ENCODE measurements at places on chromosomes 6 and 20.

DNA sequence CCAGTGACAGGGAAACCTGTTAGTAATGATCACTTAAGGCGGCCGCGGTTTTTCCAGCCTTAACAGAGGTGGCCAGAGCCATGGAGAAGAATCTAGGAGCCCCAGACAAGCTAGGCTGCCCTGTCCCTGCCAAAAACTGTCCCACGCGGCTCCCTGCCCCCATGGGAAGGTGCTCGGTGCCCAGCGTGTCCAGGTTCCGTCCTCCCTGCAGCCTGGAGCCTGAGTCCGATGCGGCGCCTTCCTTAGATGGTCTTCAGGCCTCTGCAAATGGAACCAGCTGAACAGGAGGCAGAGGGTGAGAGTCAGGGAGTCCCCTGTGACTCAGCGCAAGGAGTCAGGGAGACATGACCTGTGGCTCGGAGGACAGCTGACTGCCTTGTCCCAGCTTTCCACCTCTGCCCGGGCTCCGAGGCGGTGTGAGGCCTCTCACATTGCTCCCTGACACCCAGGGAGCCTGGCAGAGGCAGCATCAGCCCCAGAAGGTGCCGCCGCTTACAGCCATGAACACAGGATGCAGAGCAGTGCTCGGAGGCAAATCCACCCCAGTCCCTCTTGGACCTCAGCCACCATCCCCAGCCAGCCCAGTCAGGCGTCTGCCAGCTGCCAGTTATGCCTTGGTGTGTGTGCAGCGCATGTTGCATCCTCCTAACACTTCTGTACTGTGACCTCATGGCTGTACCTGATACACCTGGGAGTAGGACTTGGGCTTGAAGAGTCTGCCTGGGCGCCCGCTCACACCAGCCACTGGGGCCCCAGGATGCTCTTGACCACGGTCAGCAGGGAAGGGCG, 377.7 kb downstream of the CDH4 start:
- DNase-seq = no peak

- DNase-seq = peak; percentile 76
Observed at GRCh38 chr6:45416700-45417099, 39.0 kb upstream of the SUPT3H start.

DNA sequence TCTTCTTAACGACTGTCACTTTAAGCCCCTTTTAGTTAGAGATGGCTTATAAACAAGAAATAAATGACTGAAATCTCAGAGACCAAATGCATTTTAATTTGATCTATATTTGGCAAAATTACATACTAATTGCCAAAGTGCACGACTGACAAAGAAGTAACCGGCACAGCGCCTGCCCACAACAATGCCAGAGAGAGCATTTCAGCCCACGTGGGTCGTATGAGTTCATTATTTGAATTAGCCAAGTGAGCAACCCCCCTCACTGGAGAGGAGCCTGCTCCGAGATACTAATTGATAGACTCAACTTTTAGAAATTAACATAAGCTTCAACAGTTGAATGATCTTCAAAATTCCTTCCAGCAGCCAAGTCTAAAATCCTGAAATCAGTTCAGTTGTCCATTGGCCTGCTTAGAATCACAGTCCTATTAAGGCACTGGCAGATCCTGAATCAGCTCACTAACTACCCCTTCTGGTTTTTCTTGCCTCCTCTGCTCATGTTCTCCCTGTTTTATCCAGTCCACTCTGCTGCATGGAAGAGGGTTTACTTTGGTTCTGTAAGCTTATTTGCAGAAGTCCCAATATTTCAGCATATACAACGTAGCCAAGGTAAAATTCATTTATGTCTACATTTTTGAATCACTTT, 519.1 kb upstream of the AGPAT4 start:
- DNase-seq = no peak

DNA sequence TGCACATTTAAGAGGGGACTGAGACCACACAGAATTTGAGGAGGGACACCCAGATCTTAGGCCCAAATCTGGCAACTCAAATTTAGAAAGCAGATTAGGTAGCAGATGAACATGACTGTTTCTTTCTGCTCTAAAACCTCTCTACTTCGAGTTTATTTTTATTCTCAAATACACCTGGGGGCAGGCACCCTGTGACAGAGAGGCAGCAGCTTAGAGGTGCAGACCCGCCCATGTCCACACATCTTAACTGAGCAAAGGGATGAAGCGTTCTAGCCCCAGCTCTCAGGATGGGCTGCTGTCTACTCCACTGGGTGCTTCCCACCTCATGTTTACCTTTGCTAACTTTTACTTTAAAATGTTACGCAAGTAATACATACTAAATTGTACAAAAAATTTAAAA, 125.0 kb downstream of the SLC23A2 start:
- no peak for DNase-seq

- no peak for DNase-seq
Observed at GRCh38 chr6:16689788-16690607, 71.3 kb downstream of the ATXN1 start.

- no peak for DNase-seq
Observed at GRCh38 chr6:27970444-27970843, 13.4 kb downstream of the OR2B6 start.

DNA sequence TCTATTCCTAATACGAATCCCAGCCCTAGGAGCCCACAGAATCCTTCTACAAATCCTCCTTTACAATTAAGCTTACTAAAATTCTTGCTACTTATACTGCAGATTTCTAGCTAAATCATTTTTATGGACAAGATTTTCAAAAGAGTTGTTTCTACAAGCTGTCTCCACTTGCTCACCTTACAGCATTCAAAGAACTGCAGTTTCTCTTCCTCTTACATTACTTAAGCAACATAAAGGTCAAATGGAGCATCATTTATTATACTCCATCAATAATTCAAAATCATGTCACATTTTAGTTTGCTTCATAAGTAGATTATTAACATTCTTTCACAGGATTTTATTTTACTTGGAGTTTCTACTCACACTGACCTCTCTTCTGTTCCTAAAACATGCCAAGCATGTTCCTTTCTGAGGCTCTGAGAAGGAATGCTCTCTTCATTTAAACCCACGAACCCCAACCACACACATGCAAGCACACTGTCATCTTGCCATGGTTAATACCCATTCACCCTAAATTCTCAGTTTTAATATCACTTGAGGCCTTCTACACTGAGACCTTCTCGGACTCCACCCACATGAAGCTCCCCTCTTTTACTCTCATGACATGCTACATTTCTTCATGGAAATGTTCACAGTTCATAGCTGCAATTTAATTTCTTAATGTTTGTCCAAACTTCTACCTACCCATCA, 388.2 kb downstream of the TBC1D32 start:
- DNase-seq = no peak

DNA sequence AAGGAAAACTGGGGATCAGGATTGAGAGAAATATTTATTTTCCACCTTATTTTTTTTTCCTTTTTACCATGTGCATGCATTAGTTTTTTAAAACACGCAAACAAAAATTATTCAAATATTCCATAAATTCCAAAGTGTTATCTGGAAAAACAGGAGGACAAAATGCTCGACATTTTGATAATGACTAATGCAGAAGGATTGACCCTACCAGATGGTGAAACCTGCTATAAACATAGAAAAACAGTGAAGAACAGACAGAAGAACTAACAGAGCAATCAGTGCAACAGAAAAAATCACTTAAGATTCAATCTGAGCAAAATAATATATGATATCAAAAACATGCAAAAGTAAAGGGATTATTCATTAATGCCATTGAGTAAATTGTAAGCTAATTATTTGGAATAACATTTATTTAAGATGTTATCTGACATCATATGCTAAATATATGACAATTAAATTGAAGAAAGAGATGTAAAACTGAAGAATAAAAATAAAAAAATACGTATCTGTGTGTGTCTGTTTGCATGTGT, 218.4 kb downstream of the LMBRD1 start:
- DNase-seq = peak; percentile 5

GRCh38 chr20:12203981-12204380, 286.3 kb downstream of the BTBD3 start:
- DNase-seq = no peak

DNA sequence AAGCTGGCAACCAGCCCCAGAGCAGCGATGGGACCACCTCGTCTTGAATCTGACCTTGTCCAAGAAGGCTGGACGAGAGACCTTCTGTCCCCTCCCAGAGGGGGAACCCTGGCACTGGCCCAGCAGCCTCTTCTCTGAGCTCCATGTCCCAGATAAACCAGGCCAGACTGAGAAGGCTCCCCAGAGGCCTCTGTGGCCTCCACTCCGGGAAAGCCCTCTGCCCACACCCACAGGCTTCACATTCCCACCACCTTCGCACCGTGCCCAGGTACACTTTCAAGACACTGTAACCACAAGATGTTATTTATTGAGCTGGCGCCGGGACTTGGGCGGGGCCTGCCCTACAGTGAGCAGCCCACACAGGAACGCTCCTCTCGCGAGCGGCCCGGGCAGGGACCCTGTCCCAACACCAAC, 33.2 kb downstream of the ADA start:
- DNase-seq = no peak

- DNase-seq = peak; percentile 94
Observed at GRCh38 chr6:3882866-3883265, 33.7 kb downstream of the FAM50B start.

DNA sequence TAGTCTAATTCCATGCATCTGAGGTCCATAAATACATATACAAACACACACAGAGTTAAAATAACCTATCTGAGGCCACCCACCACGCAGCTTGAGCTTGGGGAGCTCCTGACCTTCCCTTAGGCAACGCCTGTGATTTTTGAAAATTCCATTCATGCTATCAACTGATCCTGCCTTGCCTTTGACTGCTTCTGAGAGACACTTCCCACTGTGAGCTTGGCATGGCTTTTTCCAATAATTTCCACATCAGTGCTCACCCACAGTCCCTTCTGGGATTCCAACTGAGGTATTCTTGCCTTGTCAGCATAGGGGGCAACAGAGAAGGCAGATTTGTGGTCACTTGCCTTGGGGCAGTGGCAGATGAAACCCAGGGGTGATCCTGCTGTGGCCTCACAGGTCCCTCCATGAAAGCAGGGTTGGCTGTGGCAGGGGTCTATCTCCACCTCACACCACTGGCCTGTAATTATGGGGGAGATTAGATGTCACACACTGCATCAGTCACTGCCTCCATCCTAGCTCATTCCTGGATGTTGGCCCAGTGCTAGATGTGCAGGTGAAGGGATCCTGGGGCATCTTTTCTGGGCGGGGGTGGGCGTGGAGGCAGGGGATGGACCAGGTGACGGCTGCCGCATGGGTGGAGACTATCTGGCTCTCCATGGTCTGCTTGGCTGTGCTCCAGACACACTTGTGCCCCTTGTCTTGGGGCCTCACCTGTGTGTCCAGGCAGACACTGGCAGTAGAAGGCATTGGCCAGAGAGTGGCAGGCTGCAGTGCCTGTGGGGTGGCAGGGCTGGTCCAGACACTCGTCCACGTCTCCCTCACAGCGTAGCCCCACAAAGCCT, 11.2 kb upstream of the GPSM3 start:
- DNase-seq = no peak

GRCh38 chr6:24522228-24523176, 27.7 kb downstream of the ALDH5A1 start:
- DNase-seq = no peak

DNA sequence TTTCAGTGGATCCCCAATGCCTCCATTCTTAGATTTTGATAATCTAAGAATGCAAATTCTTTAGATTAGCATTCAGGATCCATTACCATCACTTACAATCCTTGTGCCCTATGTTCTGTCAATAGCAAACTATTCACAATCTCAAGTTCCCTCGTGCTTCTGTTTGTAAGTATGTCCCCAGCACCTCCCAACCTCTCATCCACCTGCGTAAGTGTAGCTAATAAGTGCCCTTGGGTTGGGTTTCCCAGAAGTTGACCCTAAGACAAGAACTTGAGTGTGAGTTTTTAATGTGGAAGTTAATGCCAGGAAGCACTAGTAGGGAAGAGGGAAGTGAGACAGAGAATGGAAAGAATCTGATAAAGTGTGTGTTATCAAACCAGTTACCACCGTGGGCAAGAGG, 72.6 kb upstream of the PAK5 start:
- no peak for DNase-seq

GRCh38 chr6:119602215-119603178, 252.9 kb upstream of the MAN1A1 start:
- DNase-seq = peak; percentile 44

DNA sequence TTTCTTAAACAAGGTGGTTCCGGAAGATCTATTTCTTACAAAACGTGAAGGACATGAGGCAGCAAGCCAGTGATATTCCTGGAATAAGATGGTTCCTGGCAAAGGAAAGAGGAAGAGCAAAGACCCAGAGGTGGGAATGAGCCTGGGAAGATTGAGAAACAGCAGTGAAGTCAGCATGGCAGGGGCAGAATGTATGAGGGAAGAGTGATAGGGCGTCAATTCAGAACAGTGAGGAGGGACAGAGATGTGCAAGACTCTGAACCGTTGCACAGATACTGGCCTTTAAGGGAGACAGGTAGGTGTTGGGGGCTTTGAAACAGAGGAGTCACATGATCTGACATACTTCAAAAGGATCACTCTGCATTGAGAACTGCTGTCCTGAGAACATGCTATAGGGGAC, 338.3 kb downstream of the CBLN4 start:
- DNase-seq = no peak

DNA sequence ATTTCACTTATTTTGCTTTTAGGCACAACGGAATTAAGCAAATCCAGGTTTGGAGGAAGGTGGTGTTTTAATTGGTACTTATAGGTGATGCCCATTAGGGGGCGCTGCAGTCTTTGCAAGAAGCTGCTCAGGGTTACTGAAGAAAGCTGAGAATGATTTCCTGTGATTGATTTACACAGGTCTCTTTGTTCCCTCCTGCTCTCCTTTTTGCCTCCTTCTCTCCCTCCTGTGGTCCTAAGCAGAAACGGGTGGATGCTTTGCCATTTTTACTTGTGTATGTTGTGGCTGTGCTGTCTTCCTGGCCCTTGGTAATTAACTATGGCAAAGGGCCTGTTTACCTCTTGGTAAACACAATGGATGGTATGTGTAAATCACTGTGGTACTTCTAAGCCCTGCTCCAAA, 97.8 kb downstream of the ANKS1A start:
- DNase-seq = peak; percentile 69

- DNase-seq = no peak
Observed at GRCh38 chr6:26214803-26215584, 127.8 kb downstream of the HFE start.

GRCh38 chr6:15317251-15317650, 71.4 kb downstream of the JARID2 start:
- no peak for DNase-seq

DNA sequence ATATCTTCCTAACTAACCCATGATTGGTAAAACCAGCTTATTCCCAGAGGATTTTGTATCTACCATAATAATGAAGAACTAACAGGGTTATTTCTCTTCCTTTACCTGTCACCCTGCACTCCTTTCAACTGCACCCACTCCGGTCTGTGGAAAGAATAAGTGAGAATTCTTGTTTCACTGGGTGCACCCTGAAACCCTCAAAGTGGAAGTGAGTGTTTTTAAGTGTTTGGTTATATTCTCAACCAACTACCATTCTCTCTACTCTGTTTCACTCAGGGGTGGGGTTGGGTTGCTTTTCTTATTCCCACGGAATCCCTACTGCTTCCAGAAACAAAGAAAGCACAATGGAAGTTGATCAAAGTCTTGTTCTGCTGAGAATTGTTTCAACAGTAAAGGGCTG, 42.6 kb upstream of the KHDRBS2 start:
- DNase-seq = no peak

- DNase-seq = no peak
Observed at GRCh38 chr6:84003654-84004053, 29.9 kb upstream of the MRAP2 start.

Measured in foreskin fibroblast (primary cell).